ENCODE measurements at places on chromosomes 5 and 9.

GRCh38 chr5:127810707-127811490 is 107.7 kb downstream of the CCDC192 start:
- no peak for DNase-seq

DNA sequence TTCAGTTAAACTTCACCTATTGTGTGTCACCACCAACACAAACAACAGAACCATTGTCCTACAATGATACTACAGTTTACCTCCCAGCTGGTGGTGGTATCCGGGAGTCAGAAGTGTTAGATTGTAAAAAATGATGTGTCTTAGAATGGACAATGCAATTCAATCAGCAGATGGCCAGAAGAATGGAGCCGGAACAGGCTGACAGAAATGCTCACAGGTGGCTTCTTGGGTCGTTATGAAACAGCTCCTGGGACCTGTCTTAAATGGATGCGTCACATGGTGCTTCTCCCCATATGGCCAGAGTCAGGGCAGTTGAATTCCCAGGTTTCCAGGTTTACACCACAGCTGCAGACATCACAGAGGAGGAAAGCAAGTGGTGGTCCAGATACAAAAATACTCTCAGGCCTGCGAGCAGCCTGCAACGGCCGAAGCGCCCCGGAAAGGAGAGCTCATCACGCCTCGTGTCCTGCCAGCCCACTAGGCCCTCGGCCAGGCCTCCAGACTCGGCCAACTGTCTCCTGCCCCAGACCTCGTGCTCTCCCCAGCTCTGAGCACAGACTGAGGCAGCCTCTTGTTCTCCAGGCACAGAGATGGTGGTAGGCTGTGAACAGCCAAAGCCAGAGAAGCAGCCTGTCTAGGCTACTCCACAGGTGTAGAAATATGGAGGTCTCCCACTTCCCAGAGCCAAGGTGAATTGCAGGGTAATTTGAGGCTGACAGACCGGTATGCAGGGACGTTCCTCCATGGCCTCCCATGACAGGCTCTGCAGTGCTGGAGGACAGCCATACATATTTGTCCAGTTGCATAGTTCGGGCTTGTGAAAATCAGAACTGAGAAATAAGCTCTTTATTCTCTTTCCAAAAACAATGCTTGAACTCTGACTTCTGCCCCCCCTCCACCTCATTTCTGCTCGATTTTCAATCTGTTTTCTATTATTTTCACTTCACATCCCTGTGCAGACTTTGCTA is 98.5 kb upstream of the SPATA31C2 start:
- DNase-seq, result no peak

DNA sequence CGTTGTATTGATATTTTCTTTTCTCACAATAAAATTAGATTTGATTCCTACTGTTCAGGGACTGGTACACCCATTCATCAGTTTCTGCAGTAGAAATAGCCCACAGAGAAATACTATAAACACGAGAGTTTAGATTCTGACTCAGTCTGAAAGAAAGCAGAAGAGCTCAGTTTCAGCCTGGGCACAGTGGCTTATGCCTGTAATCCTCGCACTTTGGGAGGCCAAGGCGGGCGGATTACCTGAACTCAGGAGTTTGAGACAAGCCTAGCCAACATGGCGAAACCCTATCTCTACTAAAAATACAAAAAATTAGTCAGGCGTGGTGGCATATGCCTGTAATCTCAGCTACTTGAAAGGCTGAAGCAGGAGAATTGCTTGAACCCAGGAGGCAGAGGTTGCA is 8.6 kb downstream of the ITK start:
- DNase-seq, result no peak

GRCh38 chr9:121898856-121899255 is 194.3 kb downstream of the TTLL11 start:
- no peak for DNase-seq

GRCh38 chr5:133049726-133050048 is 2.1 kb upstream of the HSPA4 start:
- no peak for DNase-seq

DNA sequence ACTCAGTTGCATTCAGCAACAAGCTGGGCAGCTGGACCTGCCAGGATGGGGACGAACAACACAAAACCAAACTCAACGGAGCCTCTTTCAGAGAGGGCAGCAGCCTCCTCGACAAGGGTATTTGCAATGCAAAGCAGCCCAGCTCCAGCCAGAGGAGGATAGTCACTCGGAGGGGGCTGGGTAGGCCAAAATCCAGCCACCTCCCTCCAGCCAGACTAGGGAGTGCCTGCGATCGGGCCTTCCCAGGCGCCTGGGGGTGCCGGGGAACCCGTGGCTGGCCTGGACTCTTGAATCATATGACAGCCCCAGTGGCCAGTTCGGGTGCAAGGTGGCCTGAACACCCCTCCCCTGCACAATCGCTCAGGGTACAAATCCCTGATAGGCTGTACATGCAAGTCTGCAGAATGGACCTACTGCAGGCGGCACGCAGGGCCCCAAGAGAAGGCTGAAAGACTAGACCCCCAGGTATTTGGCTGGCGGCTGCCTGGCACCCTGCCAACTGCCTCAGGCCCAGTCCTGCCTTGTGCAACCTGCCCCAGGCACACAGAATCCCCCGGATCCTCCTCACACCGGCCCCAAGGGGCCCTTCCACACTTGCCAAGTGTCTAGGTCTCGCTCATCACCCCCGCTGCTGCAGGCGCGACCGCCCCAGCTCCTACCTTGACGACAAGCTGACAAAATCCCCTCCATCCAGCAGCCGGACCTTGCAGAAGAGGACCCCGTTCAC is 1.3 kb downstream of the EEIG1 start:
- DNase-seq, result no peak

- DNase-seq, result no peak
Observed at GRCh38 chr9:87880683-87881082, 2.0 kb upstream of the SPATA31E1 start.

DNA sequence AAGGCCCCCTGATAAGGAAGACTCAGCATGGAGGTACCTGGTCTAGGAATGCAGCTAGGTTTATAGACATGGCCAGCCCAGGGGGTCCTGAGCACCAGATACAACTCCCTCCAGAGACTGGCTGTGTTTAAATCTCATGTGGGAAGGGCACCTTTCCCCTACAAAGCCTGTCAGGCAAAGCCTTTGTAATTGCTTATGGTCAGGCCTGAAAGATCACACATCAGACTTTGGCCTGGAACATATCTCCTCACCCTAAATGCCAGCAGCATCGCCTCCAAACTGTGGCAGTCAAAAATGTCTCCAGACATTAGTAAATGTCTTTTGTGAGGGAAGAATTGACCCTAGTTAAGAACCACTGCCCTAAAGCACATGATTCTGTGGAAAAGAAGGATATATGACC is 51.6 kb upstream of the MACIR start:
- no peak for DNase-seq

- DNase-seq, result no peak
Observed at GRCh38 chr9:101457003-101457402, 21.4 kb upstream of the ALDOB start.

- no peak for DNase-seq
Observed at GRCh38 chr9:93114169-93114983, 18.4 kb downstream of the CARD19 start.

DNA sequence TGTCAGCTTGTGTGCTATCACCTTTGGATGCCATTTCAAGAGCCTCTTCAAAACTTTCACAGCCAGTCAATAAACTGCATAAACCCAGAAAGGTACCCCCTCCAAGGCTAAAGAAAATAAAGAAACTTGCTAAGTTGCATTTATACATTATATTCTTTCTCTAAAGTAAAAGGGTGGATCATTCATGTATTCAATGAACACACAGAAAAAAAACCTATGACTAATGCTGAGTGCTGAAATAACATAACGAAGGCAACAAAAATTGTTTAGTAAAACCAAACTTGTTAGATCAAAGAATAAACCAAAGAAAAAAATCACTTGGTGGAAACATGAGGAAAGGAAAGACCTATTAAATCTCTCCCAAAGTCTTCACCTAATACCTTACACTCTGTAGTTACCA is 15.2 kb downstream of the PANK3 start:
- no peak for DNase-seq

GRCh38 chr5:88248094-88248493 is 20.6 kb downstream of the TMEM161B start:
- DNase-seq, result no peak

DNA sequence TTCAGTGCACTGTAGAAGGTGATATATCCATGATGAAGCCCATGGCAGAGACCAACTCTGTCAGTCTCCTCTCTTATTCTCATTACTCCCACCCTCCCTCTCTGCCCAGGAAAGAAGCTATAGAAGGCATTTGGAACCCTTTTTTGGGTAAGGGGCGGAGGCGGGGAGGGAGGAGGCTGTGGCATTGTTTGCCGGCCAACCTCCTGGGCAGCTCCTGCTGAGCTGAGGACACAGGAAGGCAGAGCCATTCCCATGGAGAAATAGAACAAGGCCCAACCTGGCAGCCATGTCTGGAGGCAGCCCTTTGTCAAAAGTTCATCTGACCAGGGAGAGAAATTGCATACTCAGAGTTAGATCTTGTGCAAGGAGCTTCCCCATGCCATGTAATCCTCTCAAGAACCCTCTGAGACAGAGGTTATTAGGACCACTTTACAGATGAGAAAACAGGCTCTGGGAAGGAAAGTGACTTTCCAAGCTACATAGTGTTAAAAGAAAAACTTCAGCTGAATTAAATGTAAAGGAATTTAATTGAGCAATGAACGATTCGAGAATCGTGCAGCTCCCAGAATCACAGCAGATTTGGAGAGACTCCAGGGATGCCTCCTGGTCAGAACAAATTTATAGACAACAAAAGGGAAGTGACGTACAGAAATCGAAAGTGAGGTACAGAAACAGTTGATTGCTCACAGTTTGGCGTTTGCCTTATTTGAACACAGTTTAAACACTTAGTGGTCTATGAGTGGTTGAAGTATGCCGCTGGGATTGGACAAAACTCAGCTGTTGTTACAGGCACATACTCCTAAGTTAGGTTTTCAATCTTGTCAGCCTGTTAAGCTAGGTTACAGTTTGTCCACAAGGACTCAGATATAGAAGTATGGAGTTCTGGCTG is 158.6 kb downstream of the MELK start:
- DNase-seq, result no peak

DNA sequence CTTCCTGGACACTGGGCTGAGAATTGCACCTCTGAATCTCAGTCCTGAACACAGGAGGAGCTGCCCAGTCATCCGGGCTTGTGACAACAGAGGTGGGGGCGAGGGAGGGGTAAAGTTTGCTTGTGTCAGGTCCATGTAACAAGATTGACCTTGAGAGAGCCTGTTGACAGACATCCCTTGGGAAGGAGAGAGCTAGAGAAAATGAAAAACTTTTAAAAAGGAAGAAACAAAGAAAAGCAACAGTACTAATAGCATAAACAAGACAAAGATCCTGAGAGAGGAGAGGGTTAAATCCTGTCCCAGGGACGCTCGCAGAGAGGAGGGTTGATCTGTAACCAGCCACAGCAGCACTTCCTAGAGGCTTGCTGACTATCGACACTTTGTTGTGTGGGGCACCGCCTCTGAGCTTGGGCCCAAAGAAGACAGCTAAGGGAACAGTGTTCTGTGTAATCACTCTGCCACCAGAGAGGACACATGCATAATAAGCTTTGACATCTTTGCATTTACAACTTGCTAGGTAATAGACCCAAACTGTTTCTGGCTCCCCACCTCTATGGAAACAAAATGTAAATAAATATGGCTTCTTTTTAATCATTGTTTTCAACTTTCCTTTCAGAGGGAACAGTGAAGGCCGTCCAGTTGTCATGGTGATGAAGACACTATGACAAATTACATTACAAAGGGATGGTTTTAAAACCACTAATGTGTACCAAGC is 363.7 kb downstream of the CSNK1G3 start:
- no peak for DNase-seq

- DNase-seq, result no peak
Observed at GRCh38 chr5:92695123-92696003, 885.7 kb downstream of the NR2F1-AS1 start.

GRCh38 chr5:177097016-177097985 is 10.6 kb downstream of the FGFR4 start:
- DNase-seq, result no peak

DNA sequence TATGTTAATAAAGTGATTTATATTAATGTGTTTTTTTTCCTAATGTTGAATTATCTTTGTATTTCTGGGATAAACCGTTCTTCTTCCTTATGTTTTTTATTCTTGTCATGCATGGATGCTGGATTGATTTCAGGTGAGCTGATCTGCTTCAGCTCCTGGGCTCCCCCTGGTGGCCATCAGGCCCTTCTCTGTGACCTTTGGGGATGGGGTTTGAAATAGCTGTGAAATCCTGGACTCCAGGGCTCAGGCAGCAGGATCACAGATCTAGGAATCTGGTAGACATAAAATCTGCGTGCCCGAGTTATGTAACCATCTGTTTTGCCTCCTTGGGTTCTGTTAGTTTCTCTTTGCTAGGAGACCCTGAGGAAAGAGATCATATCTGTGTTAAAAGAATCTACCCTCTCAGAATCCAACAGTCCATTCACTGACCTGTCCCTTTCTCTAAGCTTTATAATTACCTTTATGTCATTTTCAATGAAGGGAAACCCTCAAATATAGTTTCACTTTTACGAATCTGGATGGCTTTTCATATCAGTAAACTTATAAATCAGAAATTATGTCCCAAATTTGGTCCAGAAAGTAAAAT is 12.2 kb upstream of the OR13J1 start:
- DNase-seq, result peak; percentile 61

DNA sequence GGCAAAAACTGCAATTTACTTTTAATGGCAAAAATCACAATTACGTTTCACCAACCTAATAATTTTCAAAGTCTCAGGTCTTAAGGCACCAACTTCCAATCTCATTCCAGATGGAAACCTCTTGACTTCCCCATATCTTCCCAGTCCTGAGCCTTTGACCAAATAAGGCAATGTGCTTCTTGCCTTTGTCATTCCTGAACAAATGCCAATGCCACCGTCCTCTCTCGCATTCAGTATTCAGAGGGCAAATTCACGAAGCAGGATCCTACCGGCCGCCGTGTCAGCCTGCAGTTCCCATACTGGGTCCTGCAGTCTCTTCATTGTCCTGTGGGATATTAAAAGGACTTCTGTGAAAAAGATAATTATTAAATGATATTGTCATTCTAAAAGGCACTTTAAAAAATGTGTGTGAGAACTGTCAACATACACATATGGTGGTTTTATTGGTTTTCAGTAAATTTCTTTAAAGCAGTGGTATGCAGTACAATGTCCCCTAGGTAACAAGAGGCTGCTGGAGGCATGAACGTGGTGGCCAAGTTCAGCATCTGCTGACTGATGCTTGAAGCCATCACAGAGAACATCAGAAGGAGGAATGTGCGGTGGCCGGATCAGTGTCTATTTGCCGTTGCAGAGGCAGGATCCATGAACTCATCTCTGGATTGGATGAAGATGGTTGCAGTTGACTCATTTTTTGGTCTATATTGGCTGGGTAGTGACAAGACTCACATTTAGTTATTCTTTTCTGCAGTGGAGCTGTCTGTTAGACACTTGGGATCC is 101.4 kb upstream of the IRX4 start:
- DNase-seq, result no peak

- DNase-seq, result no peak
Observed at GRCh38 chr9:14243514-14244042, 70.4 kb downstream of the NFIB start.

- no peak for DNase-seq
Observed at GRCh38 chr9:127968700-127969383, 11.9 kb downstream of the EEIG1 start.

- DNase-seq, result no peak
Observed at GRCh38 chr9:91958174-91958573, 8.1 kb upstream of the ROR2 start.

Data from stimulated activated CD8-positive, alpha-beta memory T cell treated with anti-CD3 and anti-CD28 coated beads, Interleukin-7, amount 100 ng/mL, for 4 hours (primary cell).